ENCODE measurements at places on chromosomes 1 and 21.

GRCh38 chr1:179702946-179703539 is 40.0 kb upstream of the FAM163A start:
- DNase-seq: no peak

- no peak for DNase-seq
These were observed 94.3 kb upstream of the CD55 start for GRCh38 chr1:207227131-207227630.

- no peak for DNase-seq
These were observed 11.6 kb downstream of the STYXL2 start for GRCh38 chr1:167105271-167106118.

DNA sequence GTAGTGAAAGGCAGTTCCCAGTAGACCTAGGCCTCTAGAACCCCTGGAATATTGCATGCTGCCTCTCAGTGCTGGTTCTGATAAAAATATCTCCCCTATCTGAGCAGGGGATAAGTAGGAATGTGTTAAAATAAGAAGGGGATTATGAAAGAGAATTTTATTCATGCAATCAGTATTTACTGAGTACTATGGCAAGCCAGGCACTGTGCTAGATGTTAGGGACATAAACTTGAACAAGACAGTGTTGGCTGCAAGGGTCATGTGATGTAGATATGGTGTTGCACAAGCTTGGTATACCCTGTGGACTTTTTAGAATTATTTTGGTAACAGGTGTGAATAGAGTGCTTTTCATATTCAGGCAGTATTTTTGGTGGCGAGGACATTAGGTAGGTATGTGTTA is 23.6 kb downstream of the NOS1AP start:
- no peak for DNase-seq

DNA sequence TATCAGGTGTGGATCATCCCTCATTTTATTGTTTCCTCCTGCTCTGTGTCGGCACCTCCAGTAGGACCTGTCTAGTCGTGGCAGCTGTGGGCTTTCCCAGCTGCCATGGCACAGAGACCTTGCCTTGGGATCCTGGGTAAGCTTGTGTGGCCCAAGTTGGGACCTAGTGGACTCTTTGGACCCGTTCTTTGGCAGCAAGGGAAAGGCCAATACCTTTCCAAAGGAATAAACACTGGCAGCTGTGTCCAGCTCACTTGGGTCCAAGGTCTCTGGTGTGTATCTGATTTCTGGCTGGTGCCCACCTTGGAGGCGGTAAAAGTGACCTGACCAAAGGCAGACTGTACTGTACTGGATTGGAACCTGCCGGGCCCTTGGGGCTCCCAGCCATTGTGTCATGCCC is 21.8 kb downstream of the DIP2A start:
- no peak for DNase-seq
